CD14-positive monocyte (primary cell): ENCODE measurements at places on chromosomes 6 and 20.

GRCh38 chr6:88008831-88009231, 38.8 kb upstream of the SPACA1 start:
- no peak for DNase-seq

DNA sequence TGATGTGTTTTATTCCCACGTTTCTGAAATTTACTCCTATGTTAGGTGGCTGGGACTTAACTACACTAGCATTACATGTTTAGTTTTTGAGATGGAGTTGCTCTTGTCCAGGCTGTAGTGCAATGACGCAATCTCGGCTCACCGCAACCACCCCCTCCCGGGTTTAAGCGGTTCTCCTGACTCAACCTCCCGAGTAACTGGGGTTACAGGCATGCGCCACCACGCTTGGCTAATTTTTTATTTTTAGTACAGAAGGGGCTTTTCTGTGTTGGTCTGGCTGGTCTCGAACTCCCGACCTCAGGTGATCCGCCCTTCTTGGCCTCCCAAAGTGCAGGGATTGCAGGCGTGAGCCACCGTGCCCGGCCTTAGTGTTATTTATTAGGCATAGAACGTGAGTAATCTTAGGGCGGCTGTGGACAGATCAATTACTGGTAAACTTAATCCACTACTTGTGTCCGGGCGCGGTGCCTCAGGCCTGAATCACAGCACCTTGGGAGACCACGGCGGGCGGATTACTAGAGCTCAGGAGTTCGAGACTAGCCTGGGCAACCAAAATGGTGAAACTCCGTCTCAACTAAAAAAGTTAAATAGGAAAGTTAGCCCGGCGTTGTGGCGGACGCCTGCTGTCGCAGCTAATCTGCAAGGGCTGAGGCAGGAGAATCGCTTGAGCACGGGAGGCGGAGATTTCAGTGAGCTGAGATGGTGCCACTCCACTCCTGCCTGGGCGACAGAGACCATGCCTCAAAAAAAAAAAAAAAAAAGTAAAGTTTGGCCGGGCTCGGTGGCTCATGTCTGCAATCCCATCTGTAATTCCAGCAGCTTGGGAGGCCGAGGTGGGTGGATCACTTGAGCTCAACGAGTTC, 123.7 kb upstream of the BTN3A2 start:
- peak; percentile 95 for DNase-seq

GRCh38 chr20:1945134-1945618, 48.7 kb downstream of the PDYN start:
- DNase-seq = peak; percentile 98

GRCh38 chr6:132614554-132614953, 9.5 kb downstream of the TAAR2 start:
- no peak for DNase-seq

GRCh38 chr6:16345449-16346330, 107.3 kb downstream of the GMPR start:
- DNase-seq = no peak

GRCh38 chr6:144158133-144158532, 7.8 kb downstream of the STX11 start:
- no peak for DNase-seq

DNA sequence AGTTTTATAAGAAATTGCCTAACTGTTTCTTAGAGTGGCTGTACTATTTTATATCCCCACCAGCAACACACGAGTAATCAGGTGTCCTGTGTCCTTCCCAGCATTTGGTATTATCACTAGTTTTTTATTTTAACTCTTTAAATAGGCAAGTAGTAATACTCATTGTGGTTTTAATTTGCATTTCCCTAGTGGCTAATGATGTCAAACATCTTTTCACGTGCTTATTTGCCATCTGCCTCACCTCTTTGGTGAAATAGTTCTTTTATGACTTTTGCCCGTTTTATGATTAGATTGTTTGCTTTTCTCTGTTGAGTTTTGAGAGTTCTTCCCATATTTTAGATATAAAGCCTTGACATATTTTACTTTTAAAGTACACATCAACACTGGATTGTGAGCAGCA, 57.8 kb downstream of the GCLC start:
- DNase-seq = no peak

- no peak for DNase-seq
Measured at GRCh38 chr6:33894438-33894837, 90.6 kb upstream of the MLN start.

DNA sequence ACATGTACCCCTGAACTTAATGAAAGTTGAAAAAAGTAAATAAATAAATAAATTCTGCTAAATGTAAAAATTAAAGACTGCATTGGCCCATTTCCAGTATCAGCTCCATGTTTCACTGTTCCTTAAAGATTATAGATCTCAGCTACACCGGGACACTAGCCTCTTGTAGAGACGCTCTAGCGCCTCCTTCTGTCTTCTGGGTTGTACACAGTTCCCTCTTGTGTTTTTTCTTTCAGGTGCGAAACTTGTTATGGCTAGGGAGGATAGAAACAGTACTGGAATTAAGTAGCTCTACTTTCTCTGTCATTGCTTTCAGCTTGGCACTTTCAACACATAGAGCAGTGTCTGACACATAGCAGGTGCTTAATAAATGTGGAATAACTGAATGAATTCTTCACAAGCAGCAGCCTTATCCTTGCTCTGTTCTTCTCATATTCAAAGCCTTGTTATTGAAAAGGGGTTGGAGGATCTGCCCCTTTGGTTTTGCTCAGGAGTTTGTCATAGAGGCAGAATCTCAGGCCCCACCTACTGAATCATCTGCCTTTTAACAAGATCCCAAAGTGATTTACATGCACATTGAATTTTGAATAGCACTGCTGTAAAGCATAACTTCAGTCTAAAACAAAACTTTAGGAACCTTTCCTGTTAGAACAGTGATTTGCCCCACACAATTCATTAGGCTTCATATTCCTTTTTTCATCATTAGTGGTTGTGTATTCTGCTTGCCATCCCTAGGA, 92.3 kb downstream of the FIG4 start:
- DNase-seq = peak; percentile 39

GRCh38 chr6:101435038-101435437, 41.5 kb downstream of the GRIK2 start:
- DNase-seq = no peak

DNA sequence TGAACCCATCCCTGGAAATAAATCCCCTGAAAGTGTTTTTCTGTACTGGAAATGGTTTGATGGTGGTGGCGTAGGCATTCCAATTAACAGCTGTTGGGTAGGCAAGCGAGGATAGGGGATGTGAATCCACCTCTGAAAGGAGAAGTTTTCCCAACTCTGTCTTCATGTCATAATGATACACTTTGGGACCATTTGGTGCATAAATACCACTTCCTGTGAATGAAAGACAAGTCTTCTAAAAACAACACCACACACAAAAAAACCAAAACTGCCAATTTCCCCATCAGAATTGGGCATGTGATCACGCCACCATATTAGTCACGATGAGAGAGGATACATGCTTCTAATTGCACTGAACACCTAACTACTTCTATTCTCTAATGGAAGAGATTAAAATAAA, 6.4 kb downstream of the VNN2 start:
- DNase-seq = peak; percentile 69

- no peak for DNase-seq
Measured at GRCh38 chr6:130776287-130776925, 50.8 kb upstream of the SMLR1 start.

DNA sequence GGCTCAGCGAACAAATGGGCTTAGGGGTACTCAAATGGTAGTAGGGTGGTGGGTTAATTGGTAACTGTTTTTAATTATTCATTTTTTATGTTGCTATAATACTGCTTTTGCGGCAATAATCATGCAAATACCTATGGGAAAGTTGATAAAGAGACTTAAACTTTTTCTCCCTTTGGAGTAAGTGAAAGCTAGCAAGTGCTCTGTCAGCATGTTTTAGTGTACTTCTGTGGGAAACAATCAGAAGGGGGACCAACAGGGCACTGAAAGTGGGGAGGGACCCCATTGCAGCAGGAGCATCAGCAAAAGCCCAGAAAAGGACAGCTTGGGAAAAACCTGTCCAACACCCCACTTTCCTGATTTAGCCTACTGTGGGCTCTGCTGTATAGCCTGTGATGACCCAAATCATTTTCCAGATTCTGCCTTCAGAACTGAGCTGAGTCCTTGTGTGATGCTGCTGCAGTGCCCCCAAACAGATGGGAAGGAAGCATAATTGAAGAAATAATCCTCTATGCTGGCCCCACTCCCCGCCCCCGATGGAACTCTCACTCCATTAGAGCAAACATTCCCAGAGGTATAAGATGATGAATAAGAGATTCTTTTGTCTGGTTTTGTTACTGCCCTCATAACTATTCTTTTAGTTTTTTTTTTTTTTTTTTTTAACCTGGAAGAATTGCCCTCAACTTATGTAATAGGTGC, 322.8 kb downstream of the CD83 start:
- no peak for DNase-seq

- DNase-seq = peak; percentile 49
Measured at GRCh38 chr6:159008656-159009288, 8.8 kb upstream of the RSPH3 start.

DNA sequence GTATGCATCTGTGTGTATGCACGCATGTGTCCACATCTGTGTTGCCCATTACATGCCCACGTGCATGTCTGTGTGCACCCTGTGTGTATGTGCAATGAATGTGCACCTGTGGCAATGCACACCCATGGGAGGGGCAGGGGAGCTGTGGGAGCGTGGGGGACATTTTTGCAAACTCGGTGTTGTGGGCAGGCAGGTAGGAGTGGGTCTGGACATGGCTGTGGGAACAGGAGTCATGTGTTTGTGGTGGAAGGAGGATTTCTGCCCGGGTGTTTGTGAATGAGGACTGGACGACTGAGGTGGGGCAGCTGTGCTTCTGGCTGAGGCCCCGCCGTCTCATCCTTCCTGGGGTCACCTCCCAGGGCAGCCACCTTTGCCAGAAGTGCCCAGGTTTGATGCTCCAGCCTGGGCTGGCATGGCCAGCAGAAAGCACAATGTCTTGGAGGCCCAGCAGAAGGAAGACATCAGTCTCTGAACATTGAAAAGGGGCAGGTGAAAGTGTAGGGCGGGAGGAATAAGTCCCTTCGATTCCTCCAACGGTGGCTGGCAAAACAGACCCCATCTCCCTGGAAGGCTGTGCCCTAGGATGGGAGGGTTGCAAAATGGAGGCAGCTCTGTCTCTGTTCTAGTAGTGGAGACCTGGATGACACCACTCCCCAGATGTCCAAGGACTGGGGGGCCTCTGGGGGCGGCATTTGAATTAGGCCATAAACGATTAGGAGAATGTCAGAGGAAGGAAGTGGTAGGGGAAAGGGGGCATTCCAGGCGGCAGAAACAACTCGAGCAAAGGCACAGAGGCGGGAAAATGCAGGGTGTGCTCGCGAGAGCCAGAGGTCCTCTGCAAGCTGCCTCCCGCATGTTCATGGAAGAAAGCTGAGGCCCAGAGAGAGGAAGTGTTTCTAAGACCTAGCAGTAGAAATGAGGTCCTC, 19.1 kb upstream of the ARMC12 start:
- peak; percentile 28 for DNase-seq

DNA sequence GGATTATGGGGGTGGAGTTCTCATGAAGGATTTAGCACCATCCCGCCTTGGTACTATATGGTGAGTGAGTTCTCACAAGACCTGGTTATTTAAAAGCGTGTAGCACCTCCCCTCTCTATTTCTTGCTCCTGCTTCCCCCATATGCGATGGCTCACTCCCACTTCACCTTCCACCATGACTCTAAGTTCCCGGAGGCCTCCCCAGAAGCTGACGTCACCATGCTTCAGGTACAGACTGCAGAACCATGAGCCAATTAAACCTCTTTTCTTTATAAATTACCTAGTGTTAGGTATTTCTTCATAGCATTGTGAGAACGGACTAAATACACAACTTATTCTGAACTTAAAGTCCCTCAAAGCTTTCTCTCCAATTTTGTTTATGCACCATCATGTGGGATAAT, 163.4 kb upstream of the BMP5 start:
- DNase-seq = no peak

DNA sequence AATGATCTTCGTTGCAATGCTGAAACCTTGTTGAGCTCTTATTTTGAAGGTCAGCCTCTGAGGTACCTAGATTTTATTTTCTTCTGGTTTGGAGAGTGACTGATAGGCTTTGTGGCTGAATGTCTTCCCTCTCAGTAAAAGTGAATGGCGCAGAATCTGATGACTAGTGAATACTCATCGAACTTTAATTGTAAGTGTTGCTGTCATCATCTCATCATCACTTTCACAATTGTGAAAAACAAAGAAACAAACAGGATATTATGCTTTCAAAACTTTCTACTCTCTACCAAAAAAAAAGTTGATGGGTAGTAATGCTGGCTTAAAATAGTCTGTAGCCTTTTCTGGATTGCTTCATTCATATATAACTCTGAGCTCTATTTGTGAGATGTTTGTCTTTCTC, 239.5 kb upstream of the RAB32 start:
- no peak for DNase-seq

GRCh38 chr6:117549611-117550010, 52.7 kb downstream of the GOPC start:
- DNase-seq = no peak

- no peak for DNase-seq
Measured at GRCh38 chr6:130381459-130382380, 15.9 kb downstream of the TMEM200A start.
